Stimulated activated CD4-positive, alpha-beta T cell treated with anti-CD3 and anti-CD28 coated beads, Interleukin-2, amount 100 ng/mL, for 48 hours (primary cell): ENCODE measurements at places on chromosomes 16 and 17.

- DNase-seq: no peak
Observed at GRCh38 chr17:44850612-44851011, 2.9 kb downstream of the HIGD1B start.

DNA sequence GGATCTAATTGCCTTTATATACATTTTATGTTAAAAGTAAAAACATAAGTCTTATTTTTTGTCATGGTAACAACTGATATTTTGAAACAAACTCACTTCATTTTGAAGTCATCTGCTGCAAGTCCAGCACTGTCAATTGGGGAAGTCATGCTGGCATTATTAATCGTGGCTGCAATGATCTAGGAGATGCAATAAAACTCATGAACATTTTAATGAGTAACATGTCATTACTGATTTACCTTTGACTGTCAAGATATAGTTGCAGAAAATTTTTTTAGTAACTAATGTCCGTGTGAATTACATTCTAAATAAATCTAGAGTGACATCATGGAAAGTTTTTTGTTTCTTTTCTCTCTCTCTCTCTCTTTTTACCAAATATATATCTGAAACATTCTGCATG, 17.3 kb upstream of the KRT24 start:
- no peak for DNase-seq

- DNase-seq: no peak
Observed at GRCh38 chr17:48767263-48767774, 38.8 kb upstream of the HOXB13 start.

DNA sequence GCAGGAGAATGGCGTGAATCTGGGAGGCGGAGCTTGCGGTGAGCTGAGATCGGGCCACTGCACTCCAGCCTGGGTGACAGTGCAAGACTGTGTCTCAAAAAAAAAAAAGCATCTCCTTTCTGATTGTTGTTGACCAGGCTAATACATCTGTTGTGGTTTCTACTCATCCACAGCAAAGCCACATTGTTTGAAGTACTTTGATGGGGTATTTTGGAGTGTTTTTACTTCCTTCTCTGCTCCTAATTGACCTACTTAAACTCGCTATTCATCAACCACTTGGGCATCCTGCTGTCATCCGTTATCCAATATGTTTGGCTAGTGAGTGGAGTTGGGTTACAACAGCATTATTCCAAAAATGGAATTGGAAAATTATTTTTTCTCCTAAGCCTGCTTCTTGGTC, 3.5 kb upstream of the CDC27 start:
- no peak for DNase-seq
